ENCODE measurements at places on chromosomes 1 and 21. TPM values are rescaled to one million over a fixed set of nuclear protein-coding genes. Genes with fewer than 3 reads are reported as not detected.
A peak's percentile ranks its signal among the peaks of the same experiment; 100 is the strongest.

NBPF4 gene
- not detected for total RNA-seq

DNA sequence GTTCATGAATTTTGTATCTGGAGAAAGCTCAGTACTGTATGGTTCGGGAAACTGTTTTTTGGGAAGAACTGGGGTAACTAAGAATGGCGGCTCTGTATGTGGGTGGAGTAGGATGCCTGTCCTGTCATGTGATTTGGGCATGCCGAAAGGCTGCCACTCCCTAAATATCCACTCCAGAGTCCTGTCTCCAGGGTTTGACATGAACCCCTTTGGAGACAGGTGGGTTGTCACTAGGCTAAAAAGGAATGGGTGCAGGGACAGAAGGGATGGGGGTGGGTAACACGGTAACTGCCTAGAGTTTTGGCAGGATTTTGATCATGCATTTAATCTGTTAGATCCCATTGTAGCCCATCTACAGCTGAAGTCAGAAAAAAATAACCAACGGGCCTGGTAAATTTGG lies 150.1 kb downstream of the KCNJ6 start:
- DNase-seq, result no peak

- peak; percentile 46 for DNase-seq
Observed at GRCh38 chr1:244730153-244730933, 77.4 kb downstream of the DESI2 start.

- DNase-seq, result no peak
Observed at GRCh38 chr1:10532362-10532761, 57.6 kb downstream of the PEX14 start.

- DNase-seq, result no peak
Observed at GRCh38 chr1:108051631-108052377, 86.8 kb upstream of the VAV3 start.

GRCh38 chr1:43238085-43238484 lies 31.7 kb upstream of the TMEM125 start:
- DNase-seq, result peak; percentile 76

GRCh38 chr1:165137551-165138316 lies 218.8 kb downstream of the LMX1A start:
- DNase-seq, result no peak

- peak; percentile 39 for DNase-seq
Observed at GRCh38 chr1:54403808-54404261, 2.4 kb downstream of the SSBP3 start.

- no peak for DNase-seq
Observed at GRCh38 chr21:32483293-32483595, 70.7 kb downstream of the EVA1C start.

DNA sequence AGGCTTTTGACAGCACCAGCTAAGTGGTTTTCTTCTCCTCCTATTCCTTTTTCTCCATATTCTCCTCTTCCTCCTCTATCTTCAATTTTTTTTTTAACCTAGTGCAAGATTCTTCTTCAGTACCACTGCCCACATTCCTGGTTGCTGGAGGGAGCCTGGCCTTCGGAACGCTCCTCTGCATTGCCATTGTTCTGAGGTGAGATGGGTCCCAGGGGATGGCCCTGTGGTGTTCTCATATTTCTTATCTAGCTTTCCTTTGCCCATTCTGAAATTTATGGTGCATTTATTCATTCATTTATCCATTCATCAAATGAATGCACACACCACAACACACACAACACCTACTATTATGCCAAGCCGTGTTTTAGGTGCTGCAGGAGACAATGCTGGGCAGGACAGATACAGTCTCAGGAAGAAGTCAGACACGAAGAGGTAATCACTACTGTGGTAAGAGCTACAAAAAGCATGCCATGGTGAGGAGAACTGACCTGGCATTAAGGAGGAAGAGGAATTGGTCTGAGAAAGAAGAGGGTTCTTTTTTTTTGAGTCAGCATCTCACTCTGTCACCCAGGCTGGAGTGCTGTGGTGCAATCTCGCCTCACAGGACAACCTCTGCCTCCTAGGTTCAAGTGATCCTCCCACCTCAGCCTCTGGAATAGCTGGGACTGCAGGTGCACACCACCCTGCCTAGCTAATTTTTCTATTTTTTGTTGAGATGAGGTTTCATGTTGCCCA lies 47.5 kb upstream of the TDRD10 start:
- no peak for DNase-seq

- DNase-seq, result no peak
Observed at GRCh38 chr1:231172411-231172810, 10.6 kb downstream of the TRIM67 start.
